ENCODE measurements at places on chromosomes 12 and 14. TPM values are rescaled to one million over a fixed set of nuclear protein-coding genes. Genes with fewer than 3 reads are reported as not detected.

The CYP27B1 gene
- 0.53 TPM for total RNA-seq

The DBX2 gene
- not detected for total RNA-seq

The IFI27L2 gene
- 63.9 TPM for total RNA-seq

The APOLD1 gene
- 53.7 TPM for total RNA-seq

The FAM90A1 gene
- not detected for total RNA-seq

The KLRC4 gene
- total RNA-seq: not detected

Data from mammary microvascular endothelial cell (primary cell).